HS-5 (cell line): ENCODE measurements at places on chromosomes 3 and 15.

GRCh38 chr3:118765636-118766305 is 268.9 kb downstream of the IGSF11 start:
- no peak for DNase-seq

- DNase-seq: no peak
Measured at GRCh38 chr3:69197455-69197854, 75.1 kb upstream of the LMOD3 start.

DNA sequence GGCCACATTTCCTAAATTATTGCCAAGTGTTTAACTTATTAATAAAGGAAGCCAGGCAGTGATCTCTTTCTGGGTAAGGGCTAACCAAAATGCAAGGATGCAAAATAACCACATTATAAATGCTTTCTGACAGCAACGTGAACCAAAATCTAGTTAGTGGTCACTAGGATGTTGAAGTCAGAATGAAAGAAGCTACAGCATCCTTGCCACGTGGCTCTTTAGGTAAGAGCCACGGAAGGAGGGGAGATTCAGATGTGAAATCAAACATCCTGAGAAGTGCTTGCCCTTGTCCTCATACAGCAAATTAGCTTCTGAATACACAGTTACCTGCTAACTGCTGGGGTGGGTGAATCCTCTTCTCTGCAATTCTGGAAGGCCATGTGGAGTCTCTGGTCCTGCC is 246.2 kb downstream of the FEZF2 start:
- no peak for DNase-seq

- DNase-seq: peak; percentile 93
Measured at GRCh38 chr3:187986514-187986934, 167.4 kb upstream of the LPP start.

DNA sequence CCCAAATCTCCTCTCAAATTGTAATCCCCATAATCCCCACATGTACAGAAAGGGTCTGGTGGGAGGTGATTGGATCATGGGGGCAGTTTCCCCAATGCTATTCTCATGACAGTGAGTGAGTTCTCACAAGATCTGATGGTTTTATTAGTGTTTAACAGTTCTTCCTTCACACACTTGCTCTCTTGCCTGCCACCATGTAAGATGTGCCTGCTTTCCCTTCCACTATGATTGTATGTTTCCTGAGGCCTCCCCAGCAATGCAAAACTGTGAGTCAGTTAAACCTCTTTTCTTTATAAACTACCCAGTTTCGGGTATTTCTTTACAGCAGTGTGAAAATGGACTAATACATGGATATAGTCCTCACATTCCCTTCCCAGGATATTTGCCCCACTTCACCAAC is 126.7 kb upstream of the SPATA12 start:
- DNase-seq: no peak

DNA sequence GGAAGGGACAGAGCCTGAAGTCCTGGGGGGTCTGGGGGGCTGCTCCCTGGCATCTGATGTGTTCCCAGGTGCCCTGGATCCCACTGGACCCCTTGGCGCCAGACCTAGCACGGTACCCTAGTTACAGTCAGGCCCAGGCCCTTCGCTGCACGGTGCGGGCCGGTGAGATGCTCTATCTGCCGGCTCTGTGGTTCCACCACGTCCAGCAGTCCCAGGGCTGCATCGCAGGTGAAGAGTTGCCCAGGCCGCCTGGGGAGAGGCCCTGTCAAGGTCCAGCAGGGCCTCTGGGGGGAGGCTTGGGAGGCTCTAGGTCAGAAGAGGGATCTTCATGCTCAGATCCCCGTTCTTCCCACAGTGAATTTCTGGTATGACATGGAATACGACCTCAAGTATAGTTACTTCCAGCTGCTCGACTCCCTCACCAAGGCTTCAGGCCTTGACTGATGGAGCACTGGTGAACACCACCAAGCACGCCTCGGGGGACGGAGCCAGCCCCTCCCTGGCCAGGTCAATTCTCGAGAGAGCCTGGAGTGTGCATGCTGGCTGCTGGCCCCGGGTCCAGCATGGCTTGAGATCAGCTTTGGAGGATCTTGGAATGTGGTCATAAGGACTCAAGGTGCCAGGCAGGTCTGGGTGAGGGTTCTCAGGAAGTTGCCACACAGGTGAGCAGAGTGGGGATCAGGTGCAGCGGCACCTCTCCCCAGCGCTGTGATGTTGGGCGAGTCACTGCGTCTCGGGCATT is 1.8 kb upstream of the PLA2G4B start:
- DNase-seq: no peak

GRCh38 chr3:123593381-123593780 is 8.5 kb upstream of the HACD2 start:
- DNase-seq: no peak

- DNase-seq: no peak
Measured at GRCh38 chr15:77717333-77717990, 84.8 kb upstream of the LINGO1 start.

GRCh38 chr15:84811151-84811550 is 6.0 kb upstream of the ALPK3 start:
- no peak for DNase-seq

- no peak for DNase-seq
Measured at GRCh38 chr15:32877252-32878019, 159.6 kb downstream of the GREM1 start.

- DNase-seq: no peak
Measured at GRCh38 chr15:60228101-60228500, 169.7 kb downstream of the ANXA2 start.

- DNase-seq: no peak
Measured at GRCh38 chr15:67180514-67181191, 73.8 kb downstream of the AAGAB start.
